NCI-H2029 (cell line): ENCODE measurements at places on chromosomes 13 and 19.

GRCh38 chr13:30859326-30859725, 46.7 kb upstream of the MEDAG start:
- no peak for DNase-seq

- DNase-seq: no peak
Observed at GRCh38 chr13:97853550-97853949, 99.9 kb upstream of the IPO5 start.

- DNase-seq: peak; percentile 34
Observed at GRCh38 chr13:36848199-36848982, 29.4 kb downstream of the RFXAP start.

- DNase-seq: peak; percentile 70
Observed at GRCh38 chr19:44757057-44757734, 8.7 kb downstream of the BCL3 start.

GRCh38 chr19:3642296-3642695, 15.7 kb upstream of the CACTIN start:
- DNase-seq: no peak

- DNase-seq: no peak
Observed at GRCh38 chr13:75915066-75915465, 278.9 kb downstream of the LMO7 start.

GRCh38 chr19:29545866-29546582, 20.2 kb downstream of the VSTM2B start:
- DNase-seq: no peak

DNA sequence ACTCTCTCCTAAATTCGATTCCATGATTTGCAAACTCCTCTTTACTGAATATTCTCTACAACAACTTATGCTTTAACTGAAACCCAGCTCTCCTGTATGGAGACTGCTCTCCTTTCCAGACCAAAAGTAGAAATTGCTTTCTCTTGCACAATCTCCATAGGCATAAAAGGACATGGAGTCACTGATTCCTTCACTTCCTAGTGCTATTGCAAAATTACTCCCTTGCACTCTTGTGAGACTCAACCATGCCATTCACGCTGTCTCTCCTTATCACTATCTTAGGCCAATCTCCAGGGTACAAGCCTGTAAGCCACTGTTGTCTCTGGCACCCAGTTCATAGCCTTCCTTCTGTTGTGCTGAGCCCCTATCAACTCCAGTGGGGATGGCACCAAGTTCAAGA, 30.6 kb downstream of the SERPINE3 start:
- no peak for DNase-seq
